ENCODE measurements at places on chromosomes 3 and 15.

DNA sequence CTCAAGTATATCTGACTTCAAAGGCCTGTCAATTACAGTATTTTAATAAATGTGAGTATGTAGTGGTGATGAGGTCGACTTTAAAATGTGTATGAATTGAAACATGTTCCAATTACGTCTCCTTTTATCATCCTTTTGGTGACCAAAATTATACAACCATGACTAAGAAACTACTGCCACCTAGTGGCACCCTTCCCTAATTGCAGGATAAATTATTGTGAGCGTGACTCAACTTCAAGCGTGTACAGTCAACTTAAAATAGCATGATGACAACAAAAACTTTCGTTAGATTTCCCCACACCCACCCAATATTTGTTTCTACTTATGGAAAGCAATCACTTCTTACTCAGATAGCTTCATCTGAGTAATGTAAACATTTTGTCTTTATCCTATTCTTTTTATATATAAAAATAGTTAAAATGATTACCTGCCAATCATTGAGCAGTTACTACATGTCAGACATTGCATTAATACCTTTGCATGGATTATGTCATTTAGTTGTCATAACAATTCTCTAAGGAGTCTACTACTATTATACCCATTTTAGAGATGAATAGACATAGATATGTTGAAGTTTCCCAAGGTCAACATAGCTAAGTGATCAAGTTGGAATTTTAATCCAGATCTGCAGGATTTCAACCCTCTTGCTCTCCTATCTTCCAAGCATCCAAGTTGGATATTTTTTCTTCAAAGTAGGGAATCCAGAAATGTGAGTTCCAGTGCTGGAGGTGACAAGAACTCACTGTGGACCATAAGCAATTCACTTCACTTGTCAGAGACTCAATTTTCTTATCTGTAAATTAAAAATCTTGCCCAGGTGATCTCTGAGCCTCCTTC is 106.0 kb downstream of the MEX3B start:
- DNase-seq, result no peak

GRCh38 chr3:177778633-177779032 is 581.4 kb upstream of the TBL1XR1 start:
- no peak for DNase-seq

- DNase-seq, result no peak
Measured at GRCh38 chr3:137807998-137808397, 43.9 kb downstream of the SOX14 start.

DNA sequence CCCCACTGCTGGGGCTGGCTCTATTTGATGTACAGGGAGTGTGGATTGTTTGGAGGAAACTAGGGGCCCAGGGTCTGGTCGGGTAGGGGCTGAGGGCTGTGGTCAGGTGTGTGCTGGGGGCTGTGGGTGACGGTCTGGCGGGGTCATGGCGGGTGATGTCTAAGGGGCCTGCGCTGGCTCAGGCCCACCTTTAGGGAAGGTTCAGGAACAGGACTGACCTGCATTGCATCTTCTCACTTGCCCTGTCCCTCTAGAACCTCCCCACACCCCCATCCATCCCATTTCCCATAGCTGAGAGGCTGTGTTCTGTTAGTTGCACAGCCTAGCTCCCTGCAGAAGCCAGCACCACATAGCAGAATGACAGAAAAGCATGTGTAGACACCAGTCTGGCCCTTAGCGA is 39.1 kb downstream of the SCN5A start:
- peak; percentile 59 for DNase-seq

- DNase-seq, result no peak
Measured at GRCh38 chr3:71930056-71930991, 145.4 kb upstream of the PROK2 start.

- DNase-seq, result no peak
Measured at GRCh38 chr3:156974931-156975330, 148.8 kb downstream of the LEKR1 start.

DNA sequence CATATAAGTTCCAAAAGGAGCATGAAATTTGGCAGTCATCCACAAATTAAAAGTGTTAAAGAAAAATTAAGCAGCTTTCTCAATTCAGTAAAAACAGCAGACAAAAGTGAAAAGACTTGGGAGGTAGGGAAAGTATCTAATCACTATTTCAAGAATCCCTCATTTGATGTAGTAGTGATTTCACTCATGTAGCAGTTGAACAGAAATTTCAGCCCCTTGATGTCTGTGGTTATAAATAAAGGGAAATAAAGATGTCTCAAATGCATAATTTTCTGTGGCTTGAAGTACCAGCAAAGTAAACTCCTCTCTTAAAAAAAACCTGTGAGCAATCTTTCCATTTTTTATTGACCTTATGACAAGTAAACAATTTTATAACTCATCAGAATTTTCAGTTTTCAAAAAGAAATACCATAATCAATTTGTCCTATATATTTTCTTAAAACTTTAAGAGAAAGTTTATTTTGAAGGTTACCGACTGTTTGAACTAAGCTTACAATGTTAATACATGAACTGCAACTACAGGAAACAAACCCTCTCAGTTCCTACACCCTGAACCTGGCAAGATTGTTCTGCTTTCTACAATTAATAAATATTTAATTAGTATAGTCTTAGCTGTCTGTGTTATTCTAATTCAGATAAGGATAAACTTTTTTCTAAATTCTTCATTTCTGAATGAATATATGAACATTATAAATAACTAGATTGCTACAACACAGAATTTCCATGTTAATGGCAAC is 94.2 kb downstream of the CBLB start:
- DNase-seq, result no peak

GRCh38 chr3:60585918-60586317 is 665.3 kb downstream of the FHIT start:
- no peak for DNase-seq

- no peak for DNase-seq
Measured at GRCh38 chr3:164233951-164234350, 844.3 kb downstream of the SI start.

- no peak for DNase-seq
Measured at GRCh38 chr3:22451501-22451900, 700.5 kb upstream of the ZNF385D start.

- DNase-seq, result no peak
Measured at GRCh38 chr3:175258763-175259162, 399.6 kb downstream of the NAALADL2 start.

GRCh38 chr3:126816986-126817777 is 113.1 kb downstream of the CHCHD6 start:
- no peak for DNase-seq

DNA sequence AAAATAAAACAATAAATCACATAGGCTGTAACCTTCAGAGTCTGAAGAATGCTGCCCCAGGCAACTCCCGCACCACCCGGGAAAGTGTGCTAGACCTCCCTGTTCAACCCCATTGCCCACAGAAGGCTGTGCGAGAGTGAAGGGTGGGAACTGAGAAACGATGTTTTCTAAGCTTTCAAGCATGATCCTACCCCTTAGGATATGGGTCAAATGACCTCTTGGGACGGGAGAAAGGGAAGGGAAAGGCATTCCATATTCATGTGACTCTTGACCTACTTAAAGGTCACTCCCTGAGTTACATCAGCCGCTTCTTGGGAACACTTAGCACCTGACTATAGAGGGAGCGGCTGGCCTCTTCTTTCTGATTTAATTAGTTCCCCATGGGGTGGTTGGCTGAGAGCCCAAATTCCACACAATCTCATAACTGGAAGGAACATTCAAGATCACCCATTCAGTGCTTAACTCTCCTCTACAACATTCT is 114.7 kb upstream of the SLC24A5 start:
- DNase-seq, result no peak

Measured in cardiac septum (tissue), 1 donor.